ENCODE measurements at places on chromosomes 11 and 22. TPM values are rescaled to one million over a fixed set of nuclear protein-coding genes. Genes with fewer than 3 reads are reported as not detected.
A peak's percentile ranks its signal among the peaks of the same experiment; 100 is the strongest.

DNA sequence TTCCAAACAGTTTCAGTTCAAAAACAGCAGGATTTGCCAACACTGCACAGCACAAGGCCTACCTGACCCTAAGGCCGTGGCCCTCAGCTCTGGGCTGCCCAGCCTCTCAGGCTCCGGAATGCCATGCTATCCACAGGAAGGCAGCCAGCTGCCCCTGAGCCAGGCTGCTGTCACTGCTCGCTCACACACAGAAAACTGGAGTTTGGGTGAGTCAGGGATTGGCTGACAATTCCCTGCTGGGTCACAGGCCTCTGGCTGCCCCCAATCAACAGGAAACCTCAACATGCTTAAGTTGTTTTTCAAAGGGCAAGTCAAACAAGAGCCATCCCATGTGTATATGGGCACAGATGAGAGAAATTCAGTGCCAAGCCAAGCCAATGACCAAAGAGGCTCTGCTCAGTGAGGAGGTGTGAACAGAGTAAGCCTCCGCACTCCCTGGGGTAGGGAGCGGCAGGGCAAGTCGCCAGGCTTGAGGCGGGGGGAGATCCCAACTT lies 50.2 kb downstream of the RPL27A start:
- DNase-seq = no peak
- no peak overlapping the region for H3K27ac ChIP-seq
- no peak overlapping the region for H3K4me3 ChIP-seq
- H3K27me3 ChIP-seq = no peaks in the 10 kb centered on the region
- H3K4me1 ChIP-seq = no peaks in the 10 kb centered on the region
- no peaks in the 10 kb centered on the region for H3K36me3 ChIP-seq

- DNase-seq = no peak
- no peaks in the 10 kb centered on the region for H3K4me1 ChIP-seq
- H3K4me3 ChIP-seq = no peak overlapping the region
- H3K27ac ChIP-seq = no peak overlapping the region
- no peaks in the 10 kb centered on the region for H3K27me3 ChIP-seq
These were observed 667.2 kb downstream of the BRD1 start for GRCh38 chr22:49160261-49161001.

DNA sequence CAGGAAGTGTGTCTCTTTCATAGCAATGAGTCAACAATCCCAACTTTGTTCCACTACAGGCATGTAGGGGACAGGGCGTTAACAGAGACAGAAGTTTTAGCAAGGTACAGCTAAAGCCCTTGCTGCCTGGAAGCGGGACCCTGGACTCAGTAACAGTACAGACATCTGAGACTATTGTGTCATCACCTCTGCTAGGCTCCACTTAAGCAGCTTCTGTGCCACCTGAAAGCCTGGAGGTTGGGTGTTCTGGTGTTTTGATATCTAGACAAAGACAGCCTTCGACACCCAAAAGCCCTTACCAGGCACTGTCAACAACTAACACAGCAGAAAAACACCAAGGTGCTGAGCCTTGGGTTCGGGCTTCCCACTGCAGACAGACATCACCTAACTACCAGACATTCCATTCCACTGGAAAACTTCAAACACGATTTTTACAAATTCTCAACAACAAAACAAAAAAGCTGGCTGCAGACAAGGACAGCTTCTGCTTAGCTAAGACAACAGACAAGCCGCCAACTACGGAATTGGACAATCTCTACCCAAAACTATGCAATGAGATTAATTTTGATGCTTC lies 20.6 kb upstream of the CHST1 start:
- H3K36me3 ChIP-seq = no peaks in the 10 kb centered on the region
- no peak overlapping the region for H3K27ac ChIP-seq
- no peak for DNase-seq
- no peak overlapping the region for H3K4me3 ChIP-seq
- H3K27me3 ChIP-seq = peaks cover 12% of the 10 kb centered on the region

DNA sequence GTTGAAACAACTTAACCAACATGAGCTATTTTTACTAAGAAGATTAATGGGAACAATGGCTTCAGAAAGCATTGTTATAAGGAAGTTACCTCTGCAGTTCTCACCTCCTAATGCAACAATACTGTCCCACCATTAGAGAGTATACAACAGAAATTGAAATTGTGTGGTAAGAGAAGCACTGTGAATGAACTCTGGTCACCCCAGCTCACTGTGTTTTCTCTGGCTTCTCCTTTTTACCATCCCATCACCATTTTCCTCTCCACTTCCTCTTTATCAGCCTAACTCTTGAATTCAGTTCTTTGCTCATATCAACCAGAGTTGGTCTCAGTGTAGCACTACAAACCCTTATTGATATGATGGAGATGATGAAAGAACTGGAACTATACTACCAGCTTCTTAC lies 138.0 kb upstream of the POU2AF2 start:
- no peaks in the 10 kb centered on the region for H3K4me1 ChIP-seq
- H3K36me3 ChIP-seq = no peaks in the 10 kb centered on the region
- H3K27me3 ChIP-seq = peaks cover 21% of the 10 kb centered on the region
- no peak for DNase-seq

DNA sequence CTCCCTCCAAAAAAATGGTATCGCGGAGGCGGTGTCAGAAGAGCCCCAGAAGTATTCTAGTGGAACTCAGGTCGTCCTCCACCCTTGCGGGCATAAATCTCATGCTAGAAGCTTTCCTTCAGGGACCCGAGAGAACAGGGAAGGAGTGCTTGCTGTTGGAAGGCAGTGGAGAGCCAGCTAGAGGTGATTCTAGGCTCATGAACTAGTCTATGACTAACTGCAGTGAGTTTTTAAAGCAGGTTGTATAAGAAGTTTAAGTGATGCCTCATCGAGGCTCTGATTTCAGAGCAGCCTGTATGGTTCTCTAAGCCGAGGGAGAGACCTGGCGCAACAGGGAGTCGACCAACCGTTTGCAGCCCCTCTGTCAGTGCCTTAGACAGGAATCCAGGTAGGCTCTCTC lies 85.7 kb downstream of the TBC1D22A start:
- peak; percentile 2 for DNase-seq
- no peak overlapping the region for H3K27ac ChIP-seq
- H3K27me3 ChIP-seq = no peaks in the 10 kb centered on the region
- H3K4me3 ChIP-seq = no peak overlapping the region
- H3K4me1 ChIP-seq = peaks cover 17% of the 10 kb centered on the region

- peaks cover 2% of the 10 kb centered on the region for H3K27me3 ChIP-seq
- DNase-seq = no peak
- no peak overlapping the region for H3K4me3 ChIP-seq
- H3K36me3 ChIP-seq = no peaks in the 10 kb centered on the region
- no peak overlapping the region for H3K27ac ChIP-seq
These were observed 65.5 kb downstream of the ME3 start for GRCh38 chr11:86606836-86607481.

- H3K4me1 ChIP-seq = peaks cover 18% of the 10 kb centered on the region
- H3K36me3 ChIP-seq = no peaks in the 10 kb centered on the region
- H3K4me3 ChIP-seq = no peak overlapping the region
- DNase-seq = peak; percentile 82
- peak overlapping the region; percentile 31 for H3K27ac ChIP-seq
These were observed 26.1 kb upstream of the CELSR1 start for GRCh38 chr22:46563381-46564083.

DNA sequence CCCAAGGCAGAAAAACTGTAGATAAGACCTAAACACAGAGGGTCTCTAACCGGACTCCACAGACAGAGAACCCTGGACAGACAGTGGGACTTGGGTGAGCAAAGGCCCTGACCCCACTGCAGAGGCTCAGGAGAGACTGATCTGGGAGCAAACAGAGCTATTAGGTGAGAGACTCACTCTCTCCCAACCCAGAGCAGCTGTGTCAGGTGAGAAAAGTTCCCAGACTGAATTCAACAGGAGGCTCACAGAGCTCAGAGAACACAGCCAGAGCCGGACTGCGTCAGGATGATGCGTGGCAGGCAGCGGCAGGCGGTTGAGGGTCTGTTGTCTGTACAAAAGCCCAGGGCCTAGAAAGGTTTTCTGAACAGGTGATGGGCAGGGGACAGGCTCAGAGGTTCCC lies 5.5 kb downstream of the RFPL2 start:
- H3K27ac ChIP-seq = no peak overlapping the region
- H3K27me3 ChIP-seq = peaks cover 23% of the 10 kb centered on the region
- H3K4me3 ChIP-seq = no peak overlapping the region
- DNase-seq = no peak
- peaks cover 34% of the 10 kb centered on the region for H3K4me1 ChIP-seq

DNA sequence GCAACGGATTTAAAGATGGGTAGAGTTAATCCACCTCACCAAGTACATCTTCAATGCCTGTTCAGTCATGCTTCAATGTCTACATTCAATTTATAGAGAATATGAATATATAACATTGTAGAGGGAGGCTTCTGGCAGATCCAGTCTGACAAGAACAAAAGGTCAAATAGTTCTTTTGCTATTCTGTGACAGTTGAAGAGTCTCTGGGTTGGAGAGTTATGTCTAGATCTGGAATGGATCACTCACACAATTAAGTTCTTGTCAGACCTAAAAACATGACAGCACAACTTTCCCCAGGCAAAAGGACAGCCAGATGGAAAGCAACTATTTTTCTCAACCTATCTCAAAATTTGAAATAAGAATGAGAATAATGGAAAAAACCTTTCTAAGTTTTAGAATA lies 15.3 kb upstream of the GAB2 start:
- DNase-seq = no peak
- no peak overlapping the region for H3K4me3 ChIP-seq
- H3K27ac ChIP-seq = no peak overlapping the region
- peaks cover 6% of the 10 kb centered on the region for H3K36me3 ChIP-seq

GRCh38 chr22:46564084-46564714 lies 26.8 kb upstream of the CELSR1 start:
- no peaks in the 10 kb centered on the region for H3K27me3 ChIP-seq
- peaks cover 18% of the 10 kb centered on the region for H3K4me1 ChIP-seq
- no peak for DNase-seq

DNA sequence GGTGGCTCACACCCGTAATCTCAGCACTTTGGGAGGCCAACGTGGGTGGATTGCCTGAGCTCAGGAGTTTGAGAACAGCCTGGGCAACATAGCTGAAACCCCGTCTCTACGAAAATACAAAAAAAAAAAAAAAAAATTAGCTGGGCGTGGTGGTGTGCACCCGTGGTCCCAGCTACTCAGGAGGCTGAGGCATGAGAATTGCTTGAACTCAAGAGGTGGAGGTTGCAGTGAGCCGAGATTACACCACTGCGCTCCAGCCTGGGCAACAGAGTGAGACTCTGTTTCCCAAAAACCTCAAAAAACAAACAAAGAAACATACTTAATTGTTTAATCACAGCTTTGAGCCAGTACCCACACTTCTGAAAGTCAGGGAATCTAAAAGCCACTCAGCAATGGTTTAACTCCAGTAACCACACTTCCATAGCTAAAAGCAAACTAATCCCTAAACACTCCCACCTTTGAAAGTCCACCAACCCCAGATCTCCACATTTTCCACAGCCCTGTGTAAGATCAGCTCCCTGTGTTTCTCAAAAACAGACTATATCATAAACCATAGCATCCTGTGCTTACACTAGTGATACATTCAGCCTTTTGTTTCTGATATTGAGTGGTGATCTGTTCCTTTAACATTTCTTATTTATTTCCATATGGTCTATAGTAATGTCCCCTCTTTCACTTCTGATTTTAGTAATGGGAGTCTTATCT lies 4.9 kb upstream of the OR2AT4 start:
- no peaks in the 10 kb centered on the region for H3K4me1 ChIP-seq
- no peak for DNase-seq
- H3K4me3 ChIP-seq = no peak overlapping the region
- H3K27me3 ChIP-seq = peaks cover 27% of the 10 kb centered on the region

GRCh38 chr11:66717925-66718319 lies 11.1 kb downstream of the SPTBN2 start:
- H3K4me3 ChIP-seq = no peak overlapping the region
- no peak for DNase-seq
- peaks cover 9% of the 10 kb centered on the region for H3K27me3 ChIP-seq
- peaks cover 16% of the 10 kb centered on the region for H3K4me1 ChIP-seq
- H3K36me3 ChIP-seq = no peaks in the 10 kb centered on the region
- H3K27ac ChIP-seq = no peak overlapping the region

- peaks cover 55% of the 10 kb centered on the region for H3K4me1 ChIP-seq
- peak overlapping the region; percentile 73 for H3K4me3 ChIP-seq
- no peaks in the 10 kb centered on the region for H3K36me3 ChIP-seq
- DNase-seq = peak; percentile 41
- peak overlapping the region; percentile 81 for H3K27ac ChIP-seq
These were observed 3.7 kb downstream of the PDGFB start for GRCh38 chr22:39240831-39241793.

DNA sequence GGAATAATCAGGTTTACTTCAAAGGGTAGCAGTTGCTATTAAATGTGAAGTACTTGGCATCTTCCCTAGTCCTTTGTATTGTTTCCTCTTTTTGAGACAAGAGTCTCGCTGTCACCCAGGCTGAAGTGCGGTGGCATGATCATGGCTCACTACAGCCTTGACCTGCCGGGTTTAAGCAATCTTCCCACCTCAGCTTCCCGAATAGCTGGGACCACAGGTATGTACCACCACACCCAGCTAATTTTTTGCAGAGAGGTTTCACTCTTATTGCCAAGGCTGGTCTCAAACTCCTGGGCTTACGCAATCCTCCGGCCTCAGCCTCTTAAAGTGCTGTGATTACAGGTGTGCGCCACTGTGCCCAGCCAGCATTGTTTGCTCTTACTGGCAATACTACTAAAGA lies 36.2 kb upstream of the RAPSN start:
- peaks cover 7% of the 10 kb centered on the region for H3K4me1 ChIP-seq
- DNase-seq = no peak
- no peak overlapping the region for H3K4me3 ChIP-seq
- H3K27me3 ChIP-seq = no peaks in the 10 kb centered on the region
- H3K36me3 ChIP-seq = peaks cover 64% of the 10 kb centered on the region

- DNase-seq = no peak
- no peaks in the 10 kb centered on the region for H3K36me3 ChIP-seq
- no peaks in the 10 kb centered on the region for H3K4me1 ChIP-seq
- peaks cover 20% of the 10 kb centered on the region for H3K27me3 ChIP-seq
These were observed 7.2 kb downstream of the DAGLA start for GRCh38 chr11:61687420-61687819.

GRCh38 chr11:68093565-68093964 lies 27.6 kb downstream of the CHKA start:
- H3K4me1 ChIP-seq = peaks cover 5% of the 10 kb centered on the region
- no peak overlapping the region for H3K4me3 ChIP-seq
- no peak for DNase-seq
- no peak overlapping the region for H3K27ac ChIP-seq

- H3K27ac ChIP-seq = no peak overlapping the region
- no peak for DNase-seq
- peaks cover 7% of the 10 kb centered on the region for H3K27me3 ChIP-seq
- no peaks in the 10 kb centered on the region for H3K36me3 ChIP-seq
These were observed 20.6 kb upstream of the AP1B1 start for GRCh38 chr22:29408940-29409339.

The IFTAP gene
- 1.5 TPM for total RNA-seq

The OR8K5 gene
- total RNA-seq = not detected

The CD6 gene
- 402 TPM for total RNA-seq

The GTSE1 gene
- 96.4 TPM for total RNA-seq

The DNAL4 gene
- total RNA-seq = 7.9 TPM

The APOL6 gene
- 91.5 TPM for total RNA-seq

The MYEOV gene
- not detected for total RNA-seq

The TPH1 gene
- total RNA-seq = 0.23 TPM

The MFRP gene
- total RNA-seq = not detected
